Stimulated activated CD8-positive, alpha-beta memory T cell treated with anti-CD3 and anti-CD28 coated beads, Interleukin-7, amount 100 ng/mL, for 1 hour (primary cell): ENCODE measurements at places on chromosomes 4 and X.
A peak's percentile ranks its signal among the peaks of the same experiment; 100 is the strongest.

- no peak for DNase-seq
Measured at GRCh38 chr4:61407642-61408618, 207.8 kb downstream of the ADGRL3 start.

GRCh38 chr4:14289708-14290107 is 662.2 kb upstream of the BOD1L1 start:
- no peak for DNase-seq

GRCh38 chr4:83329521-83330110 is 5.0 kb downstream of the HPSE start:
- DNase-seq, result no peak

DNA sequence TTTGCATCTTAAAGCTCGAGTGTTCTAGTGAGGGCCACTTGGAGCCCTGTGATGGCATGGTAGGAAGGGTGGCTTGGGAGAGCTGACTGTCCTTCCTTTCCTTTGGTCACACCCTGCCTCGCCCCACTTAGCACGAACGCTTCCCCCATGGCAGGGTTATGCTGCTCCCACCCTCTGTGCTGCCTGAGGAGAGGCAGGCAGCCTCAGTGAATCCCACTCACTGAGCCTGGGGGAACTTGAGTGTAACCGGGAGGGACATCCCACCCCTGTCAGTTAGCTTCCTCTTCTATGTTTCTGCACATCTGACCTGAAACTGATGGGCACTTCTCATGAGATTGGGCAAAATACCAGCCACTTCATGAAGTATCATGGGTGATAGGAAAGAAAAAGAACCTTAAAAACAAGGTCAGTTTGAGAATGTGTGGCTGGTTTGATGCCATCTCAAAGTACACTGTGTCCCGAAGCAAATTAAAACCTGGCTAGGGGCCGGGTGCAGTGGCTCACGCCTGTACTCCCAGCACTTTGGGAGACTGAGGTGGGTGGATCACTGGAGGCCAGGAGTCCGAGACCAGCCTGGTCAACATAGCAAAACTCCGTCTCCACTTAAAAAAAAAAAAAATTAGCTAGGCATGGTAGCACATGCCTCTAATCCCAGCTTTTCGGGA is 10.1 kb downstream of the TKTL1 start:
- no peak for DNase-seq

DNA sequence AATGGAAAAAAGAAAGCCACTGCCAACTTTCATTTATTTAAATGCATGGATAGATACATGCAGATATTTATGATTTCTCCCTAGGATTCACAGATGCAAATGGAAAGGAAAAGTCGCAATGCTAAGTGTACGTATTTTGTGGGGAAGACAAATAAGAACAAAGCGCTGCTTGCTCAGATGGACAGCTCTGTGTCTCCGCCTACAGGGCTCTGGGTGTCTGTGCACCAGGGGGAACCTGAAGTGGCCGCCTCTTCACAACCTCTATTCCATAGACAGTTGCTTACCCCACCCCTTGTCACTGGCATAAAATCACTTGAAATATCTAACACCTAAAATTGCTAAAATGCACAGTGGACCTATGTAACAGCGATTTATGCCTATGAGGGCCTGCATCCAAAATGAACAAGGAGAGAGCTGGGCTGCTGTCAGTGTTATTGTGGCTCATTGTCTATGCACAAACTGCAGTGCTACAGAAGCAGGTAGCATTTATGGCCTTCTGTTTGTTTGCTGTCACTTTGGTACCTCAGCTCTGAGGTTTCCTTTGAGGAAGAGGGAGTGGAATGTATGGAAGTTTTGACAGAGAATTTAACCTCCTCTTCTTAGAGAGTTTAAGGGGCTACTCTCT is 58.6 kb upstream of the PAGE1 start:
- peak; percentile 10 for DNase-seq

- DNase-seq, result no peak
Measured at GRCh38 chrX:143466130-143466529, 51.1 kb downstream of the SPANXN3 start.

- DNase-seq, result no peak
Measured at GRCh38 chr4:104859601-104860237, 287.0 kb upstream of the TET2 start.

GRCh38 chrX:16920075-16920474 is 26.4 kb upstream of the REPS2 start:
- DNase-seq, result no peak

DNA sequence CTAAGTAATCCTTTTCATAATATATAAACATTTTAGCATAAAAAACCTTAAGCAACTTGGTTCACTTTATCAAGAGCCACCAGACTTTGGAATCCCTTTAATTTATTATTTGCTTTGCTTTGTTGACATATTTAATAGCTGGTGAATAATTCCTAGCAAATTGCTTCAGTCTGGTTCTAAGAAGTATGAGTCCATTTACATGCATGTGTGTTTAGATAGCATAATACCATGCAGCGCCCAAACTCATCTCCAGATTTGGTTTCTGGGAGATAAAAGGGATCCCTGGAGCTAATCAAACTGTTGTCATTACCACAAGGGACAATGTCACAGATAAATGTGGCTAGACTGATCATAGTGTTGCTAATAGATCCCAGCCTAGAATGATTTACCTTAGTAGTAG is 111.8 kb downstream of the TMEM144 start:
- no peak for DNase-seq

DNA sequence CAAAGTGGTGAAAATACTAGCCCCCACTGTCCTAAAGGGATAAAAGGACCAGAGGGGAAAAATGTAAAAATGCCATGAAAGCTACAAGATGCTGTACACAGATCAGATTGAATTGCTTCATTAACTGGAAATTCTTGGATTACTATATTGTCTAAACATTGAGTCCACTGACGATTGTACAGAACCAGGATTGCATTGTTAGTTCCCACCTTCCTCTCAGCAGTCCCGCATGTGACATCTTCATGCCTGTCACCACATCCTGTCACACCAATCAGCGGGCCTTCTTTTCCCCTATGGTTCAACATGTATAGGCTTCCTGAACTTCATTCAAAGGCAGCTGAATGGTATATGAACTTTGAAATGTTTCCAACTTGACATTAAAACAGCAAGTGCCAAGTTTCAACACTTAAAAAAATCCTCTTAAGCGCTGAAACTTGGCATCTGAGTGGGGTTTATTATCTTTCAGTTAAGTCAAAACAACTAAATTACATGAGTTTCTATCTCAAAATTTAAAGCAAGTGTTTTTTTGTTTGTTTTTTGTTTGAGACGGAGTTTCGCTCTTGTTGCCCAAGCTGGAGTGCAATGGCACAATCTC is 24.6 kb downstream of the ZRSR2 start:
- DNase-seq, result no peak

DNA sequence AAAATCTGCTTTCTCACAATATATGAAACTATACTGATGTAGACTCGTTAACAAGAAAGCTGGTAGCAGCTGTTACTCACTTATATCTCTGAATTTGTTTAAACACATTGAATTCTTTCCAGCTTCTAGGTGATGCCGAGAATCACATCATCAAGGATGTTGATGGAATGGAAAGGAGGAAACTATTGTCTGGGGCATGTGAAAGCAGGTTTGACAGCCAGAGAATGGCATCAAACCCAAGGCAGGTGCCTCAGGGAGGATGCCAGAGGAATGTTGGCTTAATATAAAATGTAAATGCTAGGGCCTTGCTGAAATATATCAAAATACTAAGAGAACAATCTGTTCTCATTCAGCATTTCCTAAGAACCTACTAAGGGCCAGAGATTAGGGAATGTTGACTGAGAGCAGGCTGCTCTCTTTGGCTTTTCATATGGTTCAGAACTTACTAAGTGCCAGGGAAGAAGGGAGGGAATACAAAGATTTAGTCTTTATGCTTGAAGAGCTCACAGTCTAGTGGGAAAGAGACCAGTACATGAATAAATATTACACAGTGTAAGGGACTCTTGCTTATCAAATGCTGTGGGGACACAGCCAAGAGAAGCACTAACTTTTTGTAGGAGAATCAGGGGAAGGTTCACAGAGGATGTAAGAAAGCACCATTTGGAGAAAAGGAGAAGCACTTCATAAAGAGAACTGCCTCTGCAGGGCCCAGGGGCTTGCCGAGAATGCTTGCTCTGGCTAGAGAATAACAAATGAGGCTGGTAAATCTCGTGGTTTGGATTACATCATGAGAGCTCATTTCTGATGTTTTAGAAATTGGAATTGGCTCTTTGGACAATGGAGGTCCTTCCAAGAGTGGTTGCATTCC is 14.7 kb downstream of the SLIT2 start:
- DNase-seq, result no peak

- no peak for DNase-seq
Measured at GRCh38 chrX:125150231-125150630, 169.4 kb upstream of the TEX13C start.

DNA sequence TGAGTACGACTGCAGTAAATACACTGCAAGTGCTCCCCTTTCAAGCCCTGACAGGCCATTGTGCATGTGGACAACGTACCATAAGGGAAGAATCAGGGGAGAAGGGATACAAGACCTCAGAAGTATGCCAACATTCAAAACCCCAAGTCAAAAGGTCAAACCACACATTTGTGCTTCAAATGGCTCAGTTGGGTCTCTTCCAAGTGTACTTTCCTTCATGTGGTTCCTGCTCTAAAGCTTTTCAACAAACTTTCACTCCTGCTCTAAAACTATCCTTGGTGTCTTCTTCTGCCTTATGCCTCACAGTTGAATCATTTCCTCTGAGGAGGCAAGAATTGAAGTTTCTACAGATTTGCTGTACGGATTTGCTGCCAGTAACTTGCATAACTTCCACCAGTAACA is 305.7 kb upstream of the SLIT2 start:
- DNase-seq, result no peak

- DNase-seq, result no peak
Measured at GRCh38 chr4:73596001-73596400, 24.2 kb downstream of the RASSF6 start.

- DNase-seq, result no peak
Measured at GRCh38 chr4:134337574-134337973, 136.0 kb upstream of the PABPC4L start.

- no peak for DNase-seq
Measured at GRCh38 chr4:7593646-7594412, 159.1 kb upstream of the PSAPL1 start.

- no peak for DNase-seq
Measured at GRCh38 chr4:110188113-110188512, 10.3 kb downstream of the ELOVL6 start.

GRCh38 chr4:78068481-78068880 is 11.4 kb downstream of the FRAS1 start:
- no peak for DNase-seq

GRCh38 chr4:100848841-100849240 is 331.0 kb upstream of the EMCN start:
- DNase-seq, result no peak

- DNase-seq, result no peak
Measured at GRCh38 chr4:153019906-153020305, 83.8 kb downstream of the FHDC1 start.

GRCh38 chr4:108937066-108937465 is 174.2 kb upstream of the ETNPPL start:
- no peak for DNase-seq

- no peak for DNase-seq
Measured at GRCh38 chr4:175109933-175110332, 191.8 kb downstream of the ADAM29 start.

DNA sequence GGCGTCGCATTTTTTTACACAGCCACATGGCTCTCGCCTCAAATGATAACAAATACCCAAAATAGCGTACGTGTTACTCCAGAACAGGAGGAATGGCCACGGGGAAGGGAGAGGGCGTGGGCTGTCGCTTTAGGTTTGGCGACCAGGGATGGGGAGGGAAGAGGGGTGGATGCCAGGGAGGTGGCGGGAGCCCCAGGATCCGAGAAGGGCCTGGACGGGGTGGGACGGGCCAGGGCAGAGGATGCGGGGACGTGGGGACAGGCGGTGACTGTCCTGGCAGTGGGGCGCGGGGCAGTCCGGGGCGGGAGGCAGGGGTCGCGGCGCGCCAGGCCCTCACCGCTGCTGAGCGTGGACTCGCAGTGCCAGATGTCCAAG is 631 bp downstream of the TMEM47 start:
- no peak for DNase-seq

GRCh38 chrX:2707334-2707760 is 16.3 kb downstream of the CD99 start:
- DNase-seq, result peak; percentile 25

DNA sequence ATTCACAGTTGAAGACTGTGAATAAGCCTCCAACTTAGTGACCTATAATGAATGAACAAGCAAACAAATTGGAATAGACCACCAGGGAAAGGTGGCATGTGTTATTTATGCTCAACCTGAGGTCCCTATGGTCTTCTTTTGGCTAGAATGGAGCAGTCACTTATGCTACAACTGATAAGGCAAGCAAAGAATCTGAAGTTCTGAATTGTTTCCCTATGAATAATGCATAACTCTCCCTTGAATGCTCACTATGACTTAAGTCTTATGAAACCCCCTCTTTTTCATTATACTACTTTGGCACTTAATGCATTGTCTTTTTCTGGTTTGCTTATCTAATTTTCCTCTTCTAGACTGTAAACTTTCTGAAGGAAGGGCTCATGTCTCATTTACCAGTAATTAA is 2.6 kb downstream of the GIMD1 start:
- DNase-seq, result no peak

DNA sequence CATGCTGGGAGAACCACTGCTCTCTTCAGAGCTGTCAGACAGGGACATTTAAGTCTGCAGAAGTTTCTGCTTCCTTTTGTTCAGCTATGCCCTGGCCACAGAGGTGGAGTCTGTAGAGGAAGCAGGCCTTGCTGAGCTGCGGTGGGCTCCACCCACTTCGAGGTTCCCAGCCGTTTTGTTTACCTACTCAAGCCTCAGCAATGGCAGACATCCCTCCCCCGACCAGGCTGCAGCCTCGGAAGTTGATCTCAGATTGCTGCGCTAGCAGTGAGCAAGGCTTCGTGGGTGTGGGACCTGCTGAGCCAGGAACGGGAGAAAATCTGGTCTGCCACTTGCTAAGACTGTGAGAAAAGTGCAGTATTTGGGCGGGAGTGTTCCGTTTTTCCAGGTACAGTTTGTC is 118.9 kb downstream of the SLC10A6 start:
- DNase-seq, result no peak

DNA sequence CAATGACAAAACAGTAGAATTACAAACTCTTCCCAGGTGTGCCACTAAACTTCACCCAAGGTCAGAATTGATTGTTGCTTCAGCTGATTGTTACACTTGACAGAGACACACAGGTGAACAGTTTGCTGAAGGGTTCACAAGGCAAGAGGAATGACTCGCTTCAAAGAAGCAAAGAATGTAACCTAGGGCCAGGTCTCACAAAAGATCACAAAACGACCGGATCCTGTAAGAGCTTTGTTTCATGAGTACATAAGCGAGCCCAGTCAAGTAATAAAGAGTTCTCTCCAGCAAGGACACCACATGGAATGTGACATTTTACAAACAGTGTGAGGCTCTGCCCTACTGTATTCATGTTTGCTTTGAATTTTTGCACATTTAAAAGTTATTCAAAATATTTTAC is 9.1 kb downstream of the LNX1 start:
- DNase-seq, result no peak

DNA sequence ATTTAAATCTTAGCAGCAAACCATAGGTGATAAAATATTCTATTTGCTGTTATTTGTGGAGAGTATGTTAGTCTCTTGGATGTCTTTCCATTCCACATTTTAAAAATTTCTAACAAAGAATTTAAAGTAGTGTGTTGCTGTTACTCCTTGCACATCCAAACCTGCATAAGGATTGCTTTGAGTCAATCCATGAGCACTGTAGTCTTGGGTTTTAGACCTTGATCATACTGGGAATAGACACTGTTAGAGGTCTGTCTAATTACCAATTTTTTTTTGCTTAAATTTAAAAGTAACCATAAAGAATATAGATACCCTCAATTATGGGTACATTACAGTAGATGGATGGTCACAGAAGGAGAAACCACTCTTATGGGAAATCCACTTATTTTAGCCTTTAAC is 1.5 kb downstream of the AFP start:
- DNase-seq, result no peak

GRCh38 chrX:29926659-29927058 is 288.7 kb upstream of the MAGEB2 start:
- no peak for DNase-seq
